ENCODE measurements at places on chromosomes 12 and 14.

DNA sequence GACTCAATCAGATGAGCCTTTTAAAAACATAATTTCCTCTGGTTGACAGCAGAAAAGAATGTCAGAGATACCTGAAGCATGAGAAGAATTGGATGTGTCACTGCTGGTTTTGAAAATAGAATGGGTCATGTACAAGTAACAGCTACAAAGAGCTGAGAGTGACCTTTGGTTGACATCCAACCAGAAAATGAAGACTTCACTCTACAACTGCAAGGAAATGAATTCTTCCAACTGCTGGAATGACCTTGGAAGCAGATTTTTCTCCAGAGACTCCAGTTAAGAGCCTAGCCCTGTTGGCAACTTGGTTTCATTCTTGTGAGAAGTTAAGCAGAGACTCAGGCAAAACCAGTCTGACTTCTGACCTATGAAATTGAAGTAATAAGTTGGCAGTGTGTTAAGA is 505.9 kb downstream of the SLC16A7 start:
- no peak for DNase-seq

GRCh38 chr14:32728976-32729375 is 209.7 kb upstream of the NPAS3 start:
- DNase-seq, result no peak

DNA sequence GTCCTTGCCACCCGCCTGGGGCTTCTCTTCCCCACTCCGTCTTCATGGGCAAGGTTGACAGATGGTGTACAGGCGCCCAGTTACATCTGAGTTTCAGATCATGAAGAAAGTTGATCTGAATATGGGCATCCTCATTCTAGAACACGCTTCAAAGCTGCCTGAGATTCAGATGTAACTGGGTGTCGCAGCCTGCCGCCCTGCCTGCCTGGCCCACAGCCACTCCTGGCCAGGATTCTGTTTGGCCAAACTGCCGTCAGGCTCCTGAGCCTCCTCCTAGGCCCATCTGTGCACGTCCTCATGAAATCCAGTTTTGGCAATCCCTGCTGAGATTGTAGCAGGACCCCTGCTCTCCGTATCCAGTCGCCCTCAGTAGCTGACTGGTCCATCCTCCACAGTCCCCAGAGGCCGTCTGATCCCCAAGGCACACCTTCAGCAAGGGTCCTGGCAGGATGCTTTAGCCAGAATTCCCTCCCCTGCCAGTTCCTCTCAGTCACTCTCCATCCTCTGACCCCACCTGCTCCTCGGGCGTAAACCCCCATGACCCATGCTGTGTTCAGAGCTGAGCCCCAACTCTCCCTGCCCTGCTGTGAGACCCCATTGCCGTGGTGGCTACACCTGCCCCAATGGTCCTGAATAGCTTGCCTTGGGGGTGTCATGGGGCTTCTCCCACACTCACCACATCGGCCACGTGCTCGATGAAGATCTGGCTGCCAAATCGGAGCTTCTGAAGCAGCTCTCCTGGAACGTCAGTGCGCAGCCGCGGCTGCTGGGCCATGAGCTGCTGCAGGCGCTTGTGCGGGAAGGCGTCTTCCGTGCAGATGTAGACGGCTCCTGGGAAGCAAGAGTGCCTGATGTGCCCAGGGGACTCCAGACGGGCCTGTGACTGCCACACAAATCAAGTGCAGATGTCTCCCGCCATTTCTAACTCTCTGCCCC is 12.5 kb downstream of the XRCC3 start:
- no peak for DNase-seq

- no peak for DNase-seq
These were observed 24.4 kb downstream of the GLRX5 start for GRCh38 chr14:95559203-95559602.

DNA sequence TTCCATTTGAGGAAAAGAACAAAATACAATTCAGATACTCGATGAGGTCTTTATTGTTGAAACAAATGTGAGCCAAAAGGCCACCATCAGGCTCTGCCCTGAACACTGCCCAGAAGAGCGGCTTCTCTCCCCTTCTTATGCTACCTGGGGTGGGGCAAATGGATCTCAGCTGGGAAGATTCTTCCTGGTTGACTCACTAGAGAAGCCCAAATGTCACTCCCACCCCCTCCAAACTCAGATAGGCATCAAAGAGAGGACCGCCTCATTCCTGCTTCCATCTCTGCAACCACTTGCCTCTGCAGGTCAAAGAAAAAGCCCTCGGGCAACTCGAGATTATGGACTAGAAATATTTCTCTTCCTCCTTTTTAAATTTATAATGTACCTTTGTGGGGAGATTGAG is 55.8 kb downstream of the TBX3 start:
- no peak for DNase-seq

DNA sequence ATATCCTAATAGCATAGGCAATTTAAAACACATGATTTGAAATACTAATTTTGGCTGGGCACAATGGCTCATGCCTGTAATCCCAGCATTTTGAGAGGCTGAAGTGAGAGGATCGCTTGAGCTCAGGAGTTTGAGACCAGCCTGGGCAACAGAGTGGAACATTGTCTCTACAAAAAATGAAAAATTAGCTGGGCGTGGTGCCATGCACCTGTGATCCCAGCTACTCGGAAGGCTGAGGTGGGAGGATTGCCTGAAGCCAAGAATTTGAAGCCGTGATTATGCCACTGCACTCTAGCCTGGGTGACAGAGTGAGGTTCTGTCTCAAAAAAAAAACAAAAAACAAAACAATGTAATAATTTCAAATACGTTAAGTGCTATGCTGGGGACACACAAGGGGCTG is 83.3 kb downstream of the SSPN start:
- DNase-seq, result no peak

- DNase-seq, result no peak
These were observed 197.5 kb upstream of the TMEM132C start for GRCh38 chr12:128069359-128069997.

- DNase-seq, result no peak
These were observed 54.6 kb downstream of the TTC8 start for GRCh38 chr14:88879022-88879421.

DNA sequence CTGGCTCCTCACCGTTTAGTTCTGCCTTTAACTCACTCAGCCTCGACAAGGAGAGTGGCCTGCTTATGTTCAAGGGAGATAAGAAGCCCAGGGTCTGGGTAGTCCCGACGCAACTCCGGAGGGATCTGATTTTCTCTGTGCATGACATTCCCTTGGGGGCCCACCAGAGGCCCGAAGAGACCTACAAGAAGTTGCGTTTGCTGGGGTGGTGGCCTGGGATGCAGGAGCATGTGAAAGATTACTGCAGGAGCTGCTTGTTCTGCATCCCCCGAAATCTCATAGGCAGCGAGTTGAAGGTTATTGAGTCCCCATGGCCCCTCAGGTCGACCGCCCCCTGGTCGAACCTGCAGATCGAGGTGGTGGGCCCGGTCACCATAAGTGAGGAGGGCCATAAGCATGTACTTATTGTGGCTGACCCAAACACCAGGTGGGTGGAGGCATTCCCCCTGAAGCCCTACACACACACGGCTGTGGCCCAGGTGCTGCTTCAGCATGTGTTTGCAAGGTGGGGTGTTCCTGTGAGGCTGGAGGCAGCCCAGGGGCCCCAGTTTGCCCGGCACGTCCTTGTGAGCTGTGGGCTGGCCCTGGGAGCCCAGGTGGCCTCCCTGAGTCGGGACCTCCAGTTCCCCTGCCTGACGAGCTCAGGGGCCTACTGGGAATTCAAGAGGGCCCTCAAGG is 13.1 kb downstream of the CBLN3 start:
- no peak for DNase-seq

GRCh38 chr12:91577586-91578539 is 395.2 kb upstream of the DCN start:
- no peak for DNase-seq

- DNase-seq, result no peak
These were observed 15.4 kb downstream of the PAPLN start for GRCh38 chr14:73252491-73253322.

DNA sequence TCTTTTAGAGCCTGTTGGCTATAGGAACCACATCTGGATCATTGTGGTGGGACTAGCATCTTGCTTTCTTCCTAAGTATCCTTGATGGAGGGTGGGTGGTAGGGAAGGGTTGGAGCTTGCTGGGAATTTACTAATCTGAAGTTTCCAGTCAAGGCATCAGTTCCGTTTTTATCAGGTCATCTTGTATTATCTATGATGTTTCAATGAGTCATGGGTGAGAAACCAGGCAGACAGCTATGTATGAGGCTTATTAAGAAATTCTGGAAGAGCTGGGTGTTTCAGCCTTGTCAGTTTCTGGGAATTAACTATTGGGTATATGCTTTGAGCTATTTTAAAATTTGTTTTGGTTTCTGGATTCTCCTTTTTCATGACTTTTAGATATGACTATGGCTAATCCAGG is 11.3 kb downstream of the TSFM start:
- no peak for DNase-seq

DNA sequence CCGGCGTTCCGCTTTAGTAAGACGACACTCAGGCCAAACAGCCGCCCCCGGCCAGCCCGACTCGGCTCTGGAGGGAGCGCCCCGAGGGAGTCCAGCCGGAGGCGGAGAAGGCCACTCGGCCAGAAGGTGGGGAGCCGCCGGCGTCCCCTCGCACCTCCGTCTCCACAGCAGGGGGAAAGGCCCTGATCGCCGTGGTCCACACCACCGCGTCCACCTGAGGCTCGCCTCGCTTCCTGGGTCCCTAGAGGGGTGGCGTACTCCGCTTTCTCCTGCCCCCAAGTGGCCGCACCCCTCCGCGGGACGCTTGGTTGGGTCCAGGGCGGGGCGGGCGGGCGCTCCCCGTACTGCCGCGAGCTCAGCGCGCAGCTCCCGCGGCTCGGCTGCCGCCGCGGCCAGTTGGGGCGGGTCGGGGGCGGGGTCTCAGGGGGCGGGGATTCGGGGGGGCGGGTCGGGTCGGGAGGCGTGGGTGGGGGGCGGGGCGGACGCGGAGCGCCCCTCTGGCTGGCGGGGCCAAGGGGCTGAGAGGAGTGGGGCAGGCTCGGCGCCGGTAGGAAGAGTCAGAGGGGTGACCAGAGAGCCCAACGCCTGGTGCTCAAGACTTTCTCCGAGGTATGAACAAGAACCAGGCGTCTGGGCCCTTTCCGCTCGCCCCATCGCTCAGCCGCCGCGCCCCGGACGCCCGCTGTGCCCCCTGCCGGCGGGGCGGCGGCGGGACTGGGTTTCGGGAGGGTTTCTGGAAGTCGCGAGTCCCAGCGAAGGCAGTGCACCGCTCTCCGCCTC is at the start of gene FRMD6:
Gene FRMD6, plus strand, starts transcription at position 523 of the 780 bp plus-strand sequence. CDS start 37,927 bp downstream, outside the sequence.
- peak; percentile 66 for DNase-seq

- no peak for DNase-seq
These were observed 93.9 kb downstream of the DNAI7 start for GRCh38 chr12:25101092-25101445.

- no peak for DNase-seq
These were observed 5.3 kb downstream of the TRPV4 start for GRCh38 chr12:109827566-109828550.

DNA sequence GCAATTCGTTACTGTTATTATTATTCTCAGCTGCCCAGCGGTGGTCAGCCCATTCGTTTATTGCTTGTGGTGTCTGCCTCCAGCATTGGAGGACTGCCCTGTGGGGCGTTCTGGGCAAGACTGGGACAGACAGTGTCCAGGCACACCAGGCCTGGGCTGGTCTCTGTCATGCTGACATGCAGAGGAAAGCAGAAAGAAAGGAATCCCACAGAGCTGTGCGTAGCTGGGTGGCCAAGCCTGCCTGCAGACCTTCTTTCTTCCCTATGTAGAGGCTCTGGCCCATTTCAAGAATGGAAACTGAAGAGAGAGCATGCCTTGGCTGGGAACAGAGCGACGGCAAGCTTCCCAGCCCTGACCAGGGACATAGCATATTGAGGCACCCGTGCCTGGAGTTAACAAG is 525.3 kb upstream of the TBX3 start:
- no peak for DNase-seq

- DNase-seq, result no peak
These were observed 549.2 kb downstream of the GALC start for GRCh38 chr14:87443787-87444186.

GRCh38 chr14:104030958-104031357 is 54.5 kb upstream of the ASPG start:
- no peak for DNase-seq

- DNase-seq, result no peak
These were observed 567.2 kb downstream of the SNAPC1 start for GRCh38 chr14:62329427-62329826.

DNA sequence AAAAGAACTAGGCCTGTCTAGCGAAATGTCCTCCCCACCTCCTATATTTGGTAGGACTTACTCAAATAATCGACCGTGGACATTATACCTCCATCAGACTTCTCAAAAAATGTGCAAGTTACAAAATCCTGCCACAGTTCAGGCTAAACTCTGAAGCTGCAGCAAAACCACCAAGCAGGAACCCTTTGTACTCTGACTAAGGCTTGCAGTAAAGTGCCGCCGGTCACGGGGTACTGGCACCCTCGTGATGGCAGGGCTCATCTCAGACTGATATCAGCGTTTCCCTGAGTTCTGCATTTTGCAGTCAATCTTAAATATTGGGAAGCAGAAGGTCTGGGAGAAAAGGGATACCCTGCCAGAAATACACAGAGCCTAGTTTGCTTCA is 17.1 kb downstream of the SLC11A2 start:
- peak; percentile 44 for DNase-seq

DNA sequence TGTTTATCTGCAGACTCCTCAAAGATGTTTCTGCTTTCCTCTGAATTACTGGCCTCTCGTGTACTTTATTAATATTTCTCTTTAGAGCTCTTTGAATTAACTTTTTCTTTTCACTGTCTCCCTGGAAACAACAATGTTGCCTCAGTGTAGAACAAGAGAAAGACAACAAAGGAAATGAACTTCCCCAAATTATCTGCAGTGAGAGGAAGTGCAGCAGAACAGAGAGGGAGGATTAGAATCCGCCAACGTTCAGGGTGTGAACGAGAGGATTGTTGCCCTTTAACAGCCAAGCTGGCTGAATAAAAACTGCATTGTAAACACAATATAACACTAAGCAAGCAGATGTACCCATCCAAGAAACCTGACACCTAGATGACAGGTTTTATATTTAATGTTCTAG is 375.9 kb downstream of the GALC start:
- DNase-seq, result no peak

GRCh38 chr14:75297411-75298040 is 18.9 kb downstream of the FOS start:
- DNase-seq, result no peak

DNA sequence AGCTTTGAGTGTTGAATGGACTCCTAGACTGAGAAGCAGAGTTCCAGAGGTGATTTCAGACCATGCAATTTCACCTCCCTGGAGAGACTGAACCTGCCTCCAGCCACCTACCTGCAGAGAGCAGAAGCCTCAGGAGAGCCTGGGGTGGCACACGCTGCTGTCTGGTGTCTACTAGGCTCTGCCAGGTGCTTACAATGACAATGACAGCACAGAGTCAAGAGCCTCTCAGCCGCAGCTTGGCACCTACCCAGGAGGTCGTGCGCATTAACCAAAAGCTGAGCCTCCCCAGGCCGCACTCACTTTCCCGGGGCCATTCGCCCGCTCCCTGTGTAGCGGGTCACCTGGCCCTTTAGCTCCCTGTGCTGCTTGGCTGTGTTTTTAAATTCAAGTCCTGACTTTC is 63.2 kb downstream of the TESC start:
- no peak for DNase-seq

- DNase-seq, result no peak
These were observed 370.9 kb downstream of the AEBP2 start for GRCh38 chr12:19810213-19810612.

Measured in activated CD4-positive, alpha-beta T cell treated with anti-CD3 and anti-CD28 coated beads, Interleukin-2, amount 50 U/mL, for 4 hours (primary cell).